Activated naive CD8-positive, alpha-beta T cell treated with anti-CD3 and anti-CD28 coated beads for 36 hours (primary cell): ENCODE measurements at places on chromosomes 2 and 18. TPM values are rescaled to one million over a fixed set of nuclear protein-coding genes. Genes with fewer than 3 reads are reported as not detected.

INHA gene
- not detected for total RNA-seq

PROKR1 gene
- total RNA-seq: 0.52 TPM

ATOH8 gene
- not detected for total RNA-seq

CD8A gene
- 356 TPM for total RNA-seq

GRCh38 chr2:142840436-142840835 lies 37.0 kb upstream of the KYNU start:
- DNase-seq: no peak

- no peak for DNase-seq
Measured at GRCh38 chr18:55552526-55553189, 35.3 kb downstream of the TCF4 start.

- DNase-seq: no peak
Measured at GRCh38 chr2:189024901-189025618, 50.9 kb downstream of the COL3A1 start.

DNA sequence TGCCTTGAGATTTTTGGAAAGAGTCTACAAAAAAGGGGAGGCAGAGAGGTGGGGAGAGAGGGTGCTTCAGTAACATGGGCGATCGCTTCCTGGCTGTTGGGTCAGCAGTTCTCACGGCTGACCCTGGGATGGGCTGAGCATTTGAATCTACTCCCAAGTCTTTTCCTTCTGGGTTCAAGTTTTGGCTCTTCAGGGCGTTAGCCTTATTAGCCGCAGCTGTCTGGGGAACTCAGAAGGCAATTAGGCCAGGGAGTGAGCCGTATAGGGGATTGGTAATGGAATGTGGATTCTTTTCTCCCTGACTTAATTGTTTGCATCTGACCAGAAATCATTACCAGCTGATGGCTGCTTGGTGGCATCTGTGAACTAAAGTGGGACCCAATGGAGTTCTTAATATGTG lies 250.5 kb upstream of the SKOR2 start:
- no peak for DNase-seq

DNA sequence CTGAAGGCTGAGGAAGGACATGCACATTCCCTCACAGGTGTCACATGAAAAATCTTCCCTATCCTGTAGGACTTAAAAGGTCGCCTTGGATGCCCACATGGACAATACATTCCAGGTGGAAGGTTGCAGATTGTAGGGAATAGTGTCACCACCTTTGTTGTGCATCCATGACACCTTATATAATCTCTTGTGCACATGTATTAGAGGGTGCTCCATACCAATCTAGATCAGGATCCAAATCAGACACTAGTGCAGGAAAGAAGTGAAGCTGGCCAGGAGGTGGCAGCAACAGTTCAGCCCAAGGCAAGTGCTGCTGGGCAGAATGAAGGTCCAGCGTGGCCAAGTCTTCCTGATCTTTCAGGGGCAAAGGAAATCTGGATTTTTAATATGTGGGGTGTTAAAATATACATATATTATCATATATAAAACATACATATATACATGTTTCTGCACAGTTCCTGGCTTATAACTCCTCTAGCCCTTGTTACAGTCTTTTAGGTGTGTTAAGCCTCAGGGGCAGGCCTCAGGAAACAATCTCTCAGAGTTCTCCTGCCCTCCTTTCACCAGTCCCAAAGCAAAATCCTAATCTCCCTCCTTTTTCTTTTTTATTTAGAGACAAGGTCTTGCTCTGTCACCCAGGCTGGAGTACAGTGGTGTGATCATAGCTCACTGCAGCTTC lies 16.6 kb downstream of the NIF3L1 start:
- peak; percentile 30 for DNase-seq

DNA sequence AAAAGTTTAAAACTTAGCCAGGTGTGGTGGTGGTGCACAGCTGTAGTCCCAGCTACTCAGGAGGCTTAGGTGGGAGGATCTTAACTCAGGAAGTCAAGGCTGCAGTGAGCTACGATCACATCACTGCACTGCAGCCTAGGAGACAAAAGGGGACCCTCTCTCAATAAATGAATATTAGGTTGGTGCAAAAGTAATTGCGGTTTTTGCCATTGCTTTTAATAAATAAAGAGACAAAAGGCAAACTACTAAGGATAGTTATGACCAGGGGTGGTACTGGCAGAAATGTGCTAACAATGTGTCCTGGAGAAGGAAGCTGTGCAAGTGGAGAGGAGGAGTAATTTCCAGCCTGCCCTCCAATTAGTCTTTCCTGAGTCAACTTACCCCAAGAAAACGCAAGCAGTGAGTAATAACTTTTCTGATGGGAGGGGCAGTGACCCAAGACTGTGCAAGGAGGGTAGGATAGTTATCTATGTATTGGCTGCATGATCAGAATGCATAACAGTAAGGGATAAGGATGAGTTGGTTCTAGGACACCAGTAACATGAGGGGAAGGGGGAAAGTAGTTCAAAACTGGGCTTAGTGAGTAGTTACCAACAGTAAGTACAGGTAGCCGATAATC lies 1.5 kb downstream of the EXOC6B start:
- DNase-seq: no peak

GRCh38 chr2:38602136-38602731 lies 494 bp downstream of the HNRNPLL start:
- DNase-seq: peak; percentile 53

- no peak for DNase-seq
Measured at GRCh38 chr2:120278901-120279300, 26.2 kb downstream of the RALB start.

DNA sequence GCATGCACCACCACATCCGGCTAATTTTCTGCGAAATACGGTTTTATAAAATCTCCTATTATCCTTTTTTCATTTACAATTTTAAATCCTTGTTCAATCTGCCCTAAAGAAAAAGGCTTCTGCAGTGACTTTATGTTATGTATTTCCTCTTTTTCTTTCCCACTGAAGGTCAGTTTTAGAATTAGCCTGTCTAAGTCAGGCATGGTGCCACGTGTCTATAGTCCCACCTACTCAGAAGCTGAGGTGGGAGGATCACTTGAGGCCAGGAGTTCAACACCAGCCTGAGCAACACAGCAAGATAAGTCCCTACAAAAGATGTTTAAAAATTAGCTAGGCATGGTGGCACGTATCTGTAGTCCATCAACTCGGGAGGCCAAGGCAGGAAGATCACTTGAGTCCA lies 39.8 kb upstream of the TNFRSF11A start:
- no peak for DNase-seq

- DNase-seq: no peak
Measured at GRCh38 chr18:7524786-7525185, 42.3 kb upstream of the PTPRM start.

GRCh38 chr2:196592911-196593881 lies 46.3 kb upstream of the CCDC150 start:
- peak; percentile 40 for DNase-seq

DNA sequence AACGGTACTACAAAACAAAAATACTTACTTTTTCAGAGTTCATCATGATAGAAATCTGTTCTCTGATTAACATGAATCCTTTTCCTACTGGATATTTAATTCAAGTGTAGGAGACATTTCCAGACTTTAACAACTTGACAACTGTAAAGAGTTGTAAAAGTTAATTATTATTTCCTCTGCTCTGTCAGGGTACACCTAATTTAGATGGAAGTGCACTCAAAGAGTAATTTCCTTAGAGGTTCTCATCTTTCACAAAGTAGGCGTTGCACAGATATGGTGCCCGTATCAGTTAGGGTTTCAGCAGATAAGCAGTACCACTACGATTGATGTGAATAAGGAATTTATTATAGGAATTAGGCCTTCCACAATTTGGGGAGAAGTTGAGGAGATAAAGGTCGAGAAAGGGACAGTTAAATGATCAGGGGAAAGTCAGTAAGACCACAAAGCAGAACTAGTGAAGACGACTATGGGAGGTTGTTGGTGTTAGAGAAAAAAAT lies 16.2 kb upstream of the PDE11A start:
- no peak for DNase-seq

- no peak for DNase-seq
Measured at GRCh38 chr18:74286106-74286855, 5.5 kb downstream of the CYB5A start.

DNA sequence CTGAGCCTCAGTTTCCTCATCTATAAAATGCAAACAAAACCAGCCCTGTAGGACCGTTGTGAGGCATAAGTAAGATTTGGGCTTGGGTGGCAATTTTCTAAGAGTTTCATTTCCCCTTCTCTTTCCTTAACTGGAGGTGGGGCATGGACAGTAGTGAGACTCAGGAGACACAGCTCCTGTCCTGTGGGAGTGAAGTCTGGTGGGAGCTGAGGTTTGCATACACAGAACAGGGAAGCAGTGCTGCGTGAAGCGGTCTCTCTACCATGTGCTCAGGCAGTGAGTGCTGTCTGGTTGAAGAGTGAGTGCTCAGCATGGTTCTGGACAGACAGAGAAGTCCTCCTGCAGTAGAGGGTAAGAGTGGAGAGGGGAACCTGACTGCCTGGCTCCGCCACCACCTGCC lies 62.3 kb upstream of the MCFD2 start:
- DNase-seq: no peak

DNA sequence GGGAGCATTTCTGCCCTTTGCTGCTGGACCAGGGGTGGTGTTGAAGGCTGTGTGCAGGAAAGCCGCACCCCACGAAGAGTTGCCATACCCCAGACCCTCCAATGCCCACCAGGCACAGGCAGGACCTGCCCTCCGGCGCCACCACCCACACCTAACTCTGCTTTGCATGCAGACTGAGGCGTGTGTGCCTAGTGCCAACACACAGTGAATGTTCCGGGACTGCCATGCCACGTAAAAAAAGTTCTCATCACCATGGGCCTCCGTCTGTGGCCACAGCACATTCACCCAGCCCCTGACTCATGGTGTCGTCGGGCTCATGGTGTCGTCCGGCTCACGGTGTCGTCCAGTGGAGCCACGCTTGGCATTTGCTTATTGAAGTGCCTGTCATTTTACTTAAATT lies 184.9 kb upstream of the RAB6C start:
- no peak for DNase-seq

DNA sequence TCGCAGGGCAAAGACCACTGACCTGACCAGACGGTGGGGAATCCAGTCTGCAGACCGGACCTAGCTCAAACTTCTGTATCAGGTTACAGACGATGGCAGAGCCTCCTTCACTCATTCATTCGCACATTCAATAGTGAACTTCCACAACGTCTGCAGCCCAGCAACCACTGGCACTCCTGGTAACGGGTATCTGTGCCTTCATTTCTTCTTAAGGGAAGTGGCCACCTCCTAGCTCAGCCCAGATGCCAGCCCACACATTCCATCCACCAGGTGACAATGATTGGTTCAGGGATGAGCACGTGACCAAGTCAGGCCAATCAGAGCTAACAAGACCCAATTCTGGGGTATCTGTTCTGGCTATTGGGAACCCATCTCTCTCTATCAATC lies 15.9 kb upstream of the ARMC9 start:
- no peak for DNase-seq
